ENCODE measurements at places on chromosomes 13 and 19.

GRCh38 chr19:44814517-44814916 lies 5.6 kb downstream of the BCAM start:
- DNase-seq, result no peak

DNA sequence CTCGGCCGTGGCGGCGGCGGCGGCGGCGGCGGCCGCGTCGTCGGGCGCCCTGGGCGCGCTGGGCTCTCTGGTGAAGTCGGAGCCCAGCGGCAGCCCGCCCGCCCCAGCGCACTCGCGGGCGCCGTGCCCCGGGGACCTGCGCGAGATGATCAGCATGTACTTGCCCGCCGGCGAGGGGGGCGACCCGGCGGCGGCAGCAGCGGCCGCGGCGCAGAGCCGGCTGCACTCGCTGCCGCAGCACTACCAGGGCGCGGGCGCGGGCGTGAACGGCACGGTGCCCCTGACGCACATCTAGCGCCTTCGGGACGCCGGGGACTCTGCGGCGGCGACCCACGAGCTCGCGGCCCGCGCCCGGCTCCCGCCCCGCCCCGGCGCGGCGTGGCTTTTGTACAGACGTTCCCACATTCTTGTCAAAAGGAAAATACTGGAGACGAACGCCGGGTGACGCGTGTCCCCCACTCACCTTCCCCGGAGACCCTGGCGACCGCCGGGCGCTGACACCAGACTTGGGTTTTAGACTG lies 1.7 kb downstream of the SOX1 start:
- DNase-seq, result no peak

DNA sequence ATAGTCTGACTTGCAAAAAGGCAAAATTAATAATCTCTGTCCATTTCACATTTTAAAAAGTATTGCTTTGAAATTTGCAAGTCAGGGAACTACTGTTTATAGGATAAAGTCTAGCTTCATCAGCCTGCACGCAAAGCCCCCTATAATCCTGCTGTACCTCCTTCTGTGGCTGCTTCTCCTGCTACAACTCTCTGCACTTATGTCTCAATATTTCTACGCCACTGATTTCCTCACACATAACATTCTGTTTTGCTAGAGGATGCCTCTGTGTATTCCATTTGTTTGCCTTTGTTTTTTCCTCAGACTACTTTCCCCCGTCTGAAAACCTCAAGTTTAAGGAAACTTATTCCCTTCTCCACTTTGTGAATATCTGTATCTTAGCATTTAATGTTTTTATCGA lies 389.9 kb downstream of the RFC3 start:
- DNase-seq, result no peak

- DNase-seq, result no peak
Observed at GRCh38 chr19:5593343-5594255, 25.8 kb upstream of the TINCR start.

GRCh38 chr13:28575200-28575599 lies 80.3 kb upstream of the FLT1 start:
- DNase-seq, result no peak

DNA sequence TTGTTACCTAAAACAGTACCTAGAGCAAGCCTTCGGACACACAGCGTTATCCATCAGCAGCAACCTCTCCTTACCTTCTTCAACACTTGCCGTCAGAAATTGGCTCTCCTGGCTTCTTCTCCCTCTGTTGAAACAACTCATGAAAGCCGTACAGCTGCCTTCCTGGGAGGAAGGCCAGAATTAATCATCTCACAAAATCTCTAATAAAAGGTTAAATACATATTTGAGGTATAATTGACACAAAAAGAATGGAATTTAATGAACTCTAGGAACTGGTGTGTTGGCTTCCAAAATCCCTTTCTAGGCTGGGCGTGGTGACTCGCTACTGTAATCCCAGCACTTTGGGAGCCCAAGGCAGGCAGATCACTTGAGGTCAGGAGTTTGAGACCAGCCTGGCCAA lies 37.3 kb upstream of the GTF2F2 start:
- no peak for DNase-seq

DNA sequence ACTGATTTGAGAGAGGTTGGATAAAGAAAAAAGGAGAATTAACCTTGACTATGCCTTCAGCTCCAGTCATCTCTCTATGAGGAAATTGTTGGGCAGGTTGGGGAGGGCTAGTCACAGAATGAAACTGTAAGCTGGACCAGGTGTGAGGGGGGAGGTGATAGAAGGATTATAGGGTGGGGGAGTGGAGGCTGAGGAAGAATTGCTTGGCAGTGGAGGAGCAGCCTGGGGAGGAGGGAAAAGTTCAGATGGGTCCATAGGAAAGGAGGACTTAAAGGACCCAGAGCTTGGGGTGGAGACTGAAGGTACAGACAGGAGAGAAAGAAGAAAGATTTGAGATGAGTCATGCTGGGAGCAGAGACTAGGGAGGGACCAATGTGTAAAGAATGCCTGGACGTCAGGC lies 8.2 kb upstream of the ZNF431 start:
- no peak for DNase-seq

GRCh38 chr19:11598103-11598483 lies 810 bp downstream of the ZNF627 start:
- DNase-seq, result no peak

DNA sequence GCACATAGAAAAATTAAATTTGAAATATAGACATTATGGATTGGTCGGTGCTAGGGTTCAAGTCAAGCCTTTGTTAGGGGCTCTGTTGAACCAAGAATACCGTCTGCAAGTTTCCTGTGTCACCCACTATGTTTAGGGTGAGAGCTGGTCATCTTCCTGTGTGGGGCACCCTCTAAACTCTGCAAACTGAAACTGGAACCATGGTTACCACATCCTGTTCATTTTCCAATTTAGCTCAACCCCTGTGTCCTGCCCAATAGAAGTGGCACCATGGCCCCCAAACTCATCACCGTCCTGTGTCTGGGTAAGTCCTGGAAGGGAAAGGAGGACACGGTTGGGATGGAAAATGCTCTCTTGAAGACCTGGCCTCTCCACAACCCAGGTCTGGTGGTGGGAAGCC lies 29.9 kb downstream of the LAIR2 start:
- no peak for DNase-seq

GRCh38 chr19:18670312-18670711 lies 13.2 kb upstream of the CRTC1 start:
- DNase-seq, result no peak

- DNase-seq, result no peak
Observed at GRCh38 chr13:24802074-24802473, 38.1 kb downstream of the RNF17 start.

DNA sequence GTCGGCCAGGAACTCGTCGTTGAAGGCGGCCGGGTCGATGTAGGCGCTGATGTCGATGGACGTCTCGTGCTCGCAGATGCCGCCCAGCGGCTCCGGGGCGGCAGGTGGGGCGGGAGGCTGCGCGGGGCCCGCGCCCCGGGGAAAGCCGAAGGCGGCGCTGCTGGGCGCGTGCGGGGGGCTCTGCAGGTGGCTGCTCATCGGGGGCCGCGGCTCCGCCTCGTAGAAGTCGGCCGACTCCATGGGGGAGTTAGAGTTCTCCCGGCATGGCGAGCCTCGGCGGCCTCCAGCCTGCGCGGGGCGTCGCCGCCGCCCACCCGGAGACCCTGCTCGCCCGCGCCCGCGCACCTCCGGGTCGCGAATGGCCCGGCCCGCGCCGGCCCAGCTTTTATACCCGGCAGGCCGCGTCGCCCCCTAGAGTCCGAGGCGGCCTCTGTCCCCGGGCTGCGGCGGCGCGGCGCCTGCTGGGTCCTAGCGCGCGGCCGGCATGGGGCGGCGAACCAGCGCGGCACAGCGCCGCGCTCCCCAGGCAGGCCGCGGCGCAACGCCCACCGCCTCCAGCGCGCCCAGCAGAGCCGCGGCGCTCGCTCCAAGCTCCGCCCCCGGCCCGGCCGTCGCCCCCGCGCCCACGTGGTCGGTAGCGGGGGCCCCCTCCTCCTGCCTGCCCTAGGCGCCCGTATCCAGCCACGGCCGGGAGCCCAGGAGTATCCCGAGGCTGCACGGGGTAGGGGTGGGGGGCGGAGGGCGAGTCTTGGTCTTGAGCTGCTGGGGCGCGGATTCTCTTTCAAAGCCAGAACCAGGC lies at the start of gene CEBPA:
CEBPA (minus strand) TSS at position 360 of the 799 bp plus-strand sequence; CDS start at position 240, 120 bp downstream.
- no peak for DNase-seq

- no peak for DNase-seq
Observed at GRCh38 chr13:113838711-113839201, 25.1 kb downstream of the GAS6 start.

- DNase-seq, result no peak
Observed at GRCh38 chr13:46622630-46623256, 69.8 kb downstream of the LRCH1 start.

DNA sequence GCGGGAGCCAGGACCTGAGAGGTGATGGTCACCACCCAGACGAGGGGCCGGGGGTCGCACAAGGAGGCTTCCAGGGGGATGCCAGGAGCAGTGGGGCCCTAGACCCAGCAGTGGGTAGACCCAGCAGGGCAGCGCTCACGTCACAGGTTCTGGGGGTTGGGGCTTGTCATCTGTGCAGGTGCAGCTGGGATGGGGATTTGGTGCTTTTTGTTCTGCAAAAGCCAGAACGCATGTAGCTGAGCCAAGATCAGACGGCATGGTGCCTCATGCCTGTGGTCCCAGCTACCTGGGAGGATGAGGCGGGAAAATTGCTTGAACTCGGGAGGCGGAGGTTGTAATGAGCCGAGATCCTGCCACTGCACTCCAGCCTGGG lies 15.1 kb downstream of the CSNK1G2 start:
- DNase-seq, result no peak

- peak; percentile 5 for DNase-seq
Observed at GRCh38 chr13:36431204-36432105, 840 bp upstream of the CCNA1 start.

- DNase-seq, result no peak
Observed at GRCh38 chr19:11252665-11253355, 9.5 kb downstream of the DOCK6 start.

DNA sequence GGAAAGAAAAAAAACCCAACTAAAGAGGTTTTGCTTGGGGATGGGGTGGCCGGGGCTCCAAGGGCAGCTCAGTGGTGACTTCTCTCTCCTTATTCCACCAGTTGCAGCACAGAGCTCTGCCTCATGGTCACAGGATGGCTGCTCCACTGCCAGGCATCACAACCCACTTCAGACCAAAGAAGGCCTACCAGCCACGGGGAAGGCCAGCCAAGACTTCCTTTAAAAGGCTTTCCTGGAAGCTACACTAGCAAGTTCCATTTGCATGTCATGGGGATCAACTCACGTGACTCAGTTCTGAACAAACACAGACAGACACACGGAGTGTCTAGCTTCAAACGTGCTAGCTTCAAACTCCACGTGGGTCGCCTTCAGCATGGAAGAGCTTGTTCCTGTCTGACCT lies 13.2 kb upstream of the EIF3G start:
- no peak for DNase-seq

DNA sequence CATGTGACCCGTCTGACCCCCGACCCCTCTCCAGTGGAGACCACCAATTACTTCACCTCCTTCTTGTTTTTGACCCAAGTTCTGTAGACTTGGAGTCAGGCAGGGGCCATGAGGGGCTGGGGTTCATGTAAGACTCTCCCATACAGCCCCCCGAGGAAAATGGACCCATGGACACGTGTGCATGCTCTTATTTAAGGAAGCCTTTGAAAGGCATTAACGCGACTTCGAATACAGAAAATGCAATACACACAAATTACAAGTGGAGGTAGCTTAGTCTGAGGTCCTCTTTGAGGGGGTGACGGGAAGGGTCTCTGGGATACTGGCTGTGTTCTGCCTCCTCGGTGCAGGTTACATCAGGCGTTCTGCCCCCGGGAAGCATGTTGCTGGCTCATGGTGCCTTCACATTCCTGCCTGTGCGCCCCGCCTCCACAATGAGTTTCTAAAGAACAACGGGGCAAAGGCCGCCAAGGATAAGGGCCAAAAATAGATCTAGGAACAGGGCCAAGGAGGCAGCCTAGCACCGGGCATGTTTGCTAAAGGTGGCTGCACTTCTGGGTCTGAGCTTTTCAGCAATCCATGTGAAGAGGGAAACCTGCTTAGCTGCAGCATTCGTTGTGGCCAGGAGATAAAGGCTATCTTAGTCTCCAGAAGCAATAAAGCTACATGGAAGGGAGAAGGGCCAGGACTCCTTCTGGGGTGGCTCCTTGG lies 54.5 kb downstream of the RAB20 start:
- no peak for DNase-seq

GRCh38 chr13:110217085-110217484 lies 89.9 kb downstream of the COL4A1 start:
- DNase-seq, result no peak

- DNase-seq, result no peak
Observed at GRCh38 chr19:50204811-50205675, 1.6 kb downstream of the MYH14 start.

- DNase-seq, result no peak
Observed at GRCh38 chr13:91141543-91142061, 205.9 kb upstream of the MIR17HG start.

- DNase-seq, result no peak
Observed at GRCh38 chr13:22757530-22758120, 423.2 kb upstream of the SGCG start.

DNA sequence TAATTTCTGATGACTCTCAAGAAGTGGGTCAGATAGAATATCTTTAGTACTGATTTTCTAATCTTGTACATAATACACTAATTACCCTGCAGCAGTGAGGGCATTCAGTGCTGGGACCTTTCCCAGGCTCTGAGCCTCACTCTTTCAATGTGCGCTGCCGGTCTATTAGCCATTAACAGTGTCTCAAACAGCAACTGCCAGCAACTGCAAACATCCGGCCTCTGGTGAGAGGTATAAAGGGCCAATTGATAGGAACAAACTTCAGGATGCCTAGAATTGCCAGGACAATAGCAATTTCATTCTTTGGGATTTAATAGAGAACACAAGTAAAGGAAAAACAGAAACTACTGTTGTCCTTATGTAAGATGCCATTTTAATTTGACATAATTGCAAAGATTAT lies 604.4 kb upstream of the SPRY2 start:
- no peak for DNase-seq

GRCh38 chr13:27607125-27607524 lies 13.2 kb downstream of the LNX2 start:
- no peak for DNase-seq
